ENCODE measurements at places on chromosomes 7 and 10. TPM values are rescaled to one million over a fixed set of nuclear protein-coding genes. Genes with fewer than 3 reads are reported as not detected.

CAV2 gene
- total RNA-seq: 1.8 TPM

EIF5AL1 gene
- 0.26 TPM for total RNA-seq

CNTNAP2 gene
- total RNA-seq: 0.08 TPM

ZNF239 gene
- 0.35 TPM for total RNA-seq

DPP6 gene
- total RNA-seq: not detected

ABCA13 gene
- total RNA-seq: 0.03 TPM

PPP1R3C gene
- total RNA-seq: 0.16 TPM

SPAM1 gene
- not detected for total RNA-seq

PRKG1 gene
- total RNA-seq: not detected

HOXA3 gene
- total RNA-seq: 0.08 TPM

- H3K4me3 ChIP-seq: no peak overlapping the region
- H3K36me3 ChIP-seq: no peaks in the 10 kb centered on the region
- H3K4me1 ChIP-seq: peaks cover 5% of the 10 kb centered on the region
- no peak overlapping the region for H3K27ac ChIP-seq
- no peak for DNase-seq
Observed at GRCh38 chr10:69759641-69760040, 42.1 kb upstream of the COL13A1 start.

GRCh38 chr10:34739915-34740314, 75.2 kb downstream of the PARD3 start:
- no peak overlapping the region for H3K27ac ChIP-seq
- H3K4me3 ChIP-seq: no peak overlapping the region

DNA sequence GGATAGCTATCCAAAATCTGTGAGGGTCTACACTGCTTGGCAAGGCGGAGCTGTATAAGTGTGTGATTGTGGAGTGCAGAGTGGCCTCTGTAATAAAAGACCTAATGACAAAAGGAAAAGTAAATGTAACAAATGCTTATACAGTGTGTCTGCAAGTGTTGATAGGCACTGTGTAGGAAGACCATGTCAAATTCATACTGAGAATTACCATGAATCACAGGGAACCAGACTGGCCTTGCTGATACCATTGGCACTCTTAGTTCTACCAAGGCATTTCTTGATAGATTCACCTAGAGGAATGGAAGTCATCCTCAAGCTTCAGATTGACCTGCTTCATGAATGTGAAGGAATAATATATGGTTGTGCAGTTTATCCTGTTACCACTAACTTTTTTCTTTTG, 58.8 kb downstream of the CYCS start:
- no peaks in the 10 kb centered on the region for H3K4me1 ChIP-seq
- no peak for DNase-seq
- H3K36me3 ChIP-seq: no peaks in the 10 kb centered on the region
- H3K27ac ChIP-seq: no peak overlapping the region
- no peaks in the 10 kb centered on the region for H3K27me3 ChIP-seq
- H3K4me3 ChIP-seq: no peak overlapping the region

- H3K36me3 ChIP-seq: no peaks in the 10 kb centered on the region
- H3K27me3 ChIP-seq: no peaks in the 10 kb centered on the region
- H3K4me1 ChIP-seq: peaks cover 21% of the 10 kb centered on the region
- no peak for DNase-seq
- no peak overlapping the region for H3K27ac ChIP-seq
Observed at GRCh38 chr10:62457196-62457595, 83.0 kb downstream of the ZNF365 start.

- no peaks in the 10 kb centered on the region for H3K4me1 ChIP-seq
- DNase-seq: no peak
- 0 out of 2 replicates have a peak, but pooled peaks cover 7% of the 10 kb centered on the region for H3K27me3 ChIP-seq
- H3K4me3 ChIP-seq: no peak overlapping the region
Observed at GRCh38 chr7:28318101-28318762, 94.1 kb upstream of the CREB5 start.

GRCh38 chr10:35579116-35579515, 26.0 kb upstream of the GJD4 start:
- H3K36me3 ChIP-seq: no peaks in the 10 kb centered on the region
- H3K27ac ChIP-seq: no peak overlapping the region
- H3K27me3 ChIP-seq: no peaks in the 10 kb centered on the region

DNA sequence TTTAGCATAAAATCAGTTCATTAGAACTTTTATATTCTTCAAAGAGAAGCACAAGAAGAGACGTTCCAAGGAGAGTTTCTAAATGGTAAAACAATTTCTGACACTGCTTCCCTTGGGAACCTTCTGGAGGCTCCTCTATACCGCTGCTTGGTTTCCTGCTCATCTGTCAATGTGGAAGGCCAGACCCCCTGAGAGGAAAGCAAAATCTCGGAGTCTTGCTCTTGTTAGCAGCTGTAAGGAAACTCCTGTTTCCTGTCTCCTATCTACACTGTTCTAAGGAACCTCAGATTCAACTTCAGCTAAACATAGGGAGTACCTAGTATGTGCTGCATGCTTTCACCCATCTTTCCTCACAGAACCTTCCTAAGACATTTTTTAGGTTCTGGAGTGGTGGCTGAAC, 322.2 kb downstream of the BMPER start:
- no peaks in the 10 kb centered on the region for H3K27me3 ChIP-seq
- no peak overlapping the region for H3K4me3 ChIP-seq
- no peak for DNase-seq
- H3K4me1 ChIP-seq: no peaks in the 10 kb centered on the region
- H3K36me3 ChIP-seq: no peaks in the 10 kb centered on the region
- no peak overlapping the region for H3K27ac ChIP-seq

DNA sequence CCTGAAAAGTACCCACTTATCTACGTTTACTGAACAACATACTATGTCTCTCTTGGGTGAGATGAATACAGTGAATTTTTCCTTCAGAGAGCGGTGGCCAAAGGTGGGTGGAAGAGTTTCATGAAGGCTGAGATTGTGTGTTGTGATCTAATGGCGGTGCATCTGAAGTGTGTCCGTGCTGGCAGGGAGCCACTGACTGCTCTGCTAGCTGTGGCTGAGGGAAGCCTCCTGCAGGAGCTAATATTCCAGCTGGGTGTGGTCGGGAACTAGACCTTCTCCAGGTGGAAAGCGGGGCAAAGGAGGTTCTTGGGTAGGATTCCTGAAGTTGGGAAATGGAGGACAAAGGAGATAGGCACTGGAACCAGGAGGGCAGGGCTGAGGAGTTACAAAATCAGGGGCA, 69.2 kb upstream of the GRB10 start:
- H3K4me3 ChIP-seq: no peak overlapping the region
- peaks cover 2% of the 10 kb centered on the region for H3K27me3 ChIP-seq

- H3K4me3 ChIP-seq: no peak overlapping the region
- no peaks in the 10 kb centered on the region for H3K27me3 ChIP-seq
- no peak overlapping the region for H3K27ac ChIP-seq
- DNase-seq: no peak
Observed at GRCh38 chr7:26179826-26180497, 20.6 kb downstream of the HNRNPA2B1 start.

DNA sequence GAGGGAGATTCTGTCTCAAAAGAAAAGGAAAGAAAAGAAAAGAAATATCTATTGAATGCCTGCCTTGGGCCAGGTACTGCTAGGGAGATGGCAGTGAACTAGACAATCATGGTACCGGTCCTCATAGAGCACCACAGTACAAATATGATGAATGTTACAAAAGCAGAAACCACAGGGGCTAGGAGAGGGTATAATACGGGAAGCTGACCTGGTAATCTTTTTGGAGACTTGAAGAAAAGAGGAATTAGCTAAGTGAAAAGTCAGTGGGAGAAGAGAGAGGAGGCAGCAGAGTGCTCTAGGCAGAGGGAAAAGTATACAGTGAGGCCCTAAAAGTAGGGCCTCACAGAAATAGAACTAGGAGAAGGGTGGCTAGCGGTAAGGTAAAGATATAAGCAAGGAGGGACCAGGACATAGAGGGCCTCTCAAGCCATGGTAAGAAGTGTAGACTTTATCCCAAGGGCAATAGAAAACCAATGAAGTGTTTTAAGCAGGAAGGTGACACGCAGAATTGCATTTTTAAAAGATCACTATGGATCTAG, 42.8 kb upstream of the WNT8B start:
- no peak overlapping the region for H3K27ac ChIP-seq
- no peaks in the 10 kb centered on the region for H3K27me3 ChIP-seq
- H3K36me3 ChIP-seq: no peaks in the 10 kb centered on the region
- H3K4me1 ChIP-seq: no peaks in the 10 kb centered on the region
- DNase-seq: no peak

- peaks cover 12% of the 10 kb centered on the region for H3K4me1 ChIP-seq
- H3K27me3 ChIP-seq: no peaks in the 10 kb centered on the region
- no peak overlapping the region for H3K4me3 ChIP-seq
- DNase-seq: no peak
- no peaks in the 10 kb centered on the region for H3K36me3 ChIP-seq
- peak overlapping the region; percentile 62 for H3K27ac ChIP-seq
Observed at GRCh38 chr10:17668435-17669184, 24.7 kb downstream of the STAM start.

DNA sequence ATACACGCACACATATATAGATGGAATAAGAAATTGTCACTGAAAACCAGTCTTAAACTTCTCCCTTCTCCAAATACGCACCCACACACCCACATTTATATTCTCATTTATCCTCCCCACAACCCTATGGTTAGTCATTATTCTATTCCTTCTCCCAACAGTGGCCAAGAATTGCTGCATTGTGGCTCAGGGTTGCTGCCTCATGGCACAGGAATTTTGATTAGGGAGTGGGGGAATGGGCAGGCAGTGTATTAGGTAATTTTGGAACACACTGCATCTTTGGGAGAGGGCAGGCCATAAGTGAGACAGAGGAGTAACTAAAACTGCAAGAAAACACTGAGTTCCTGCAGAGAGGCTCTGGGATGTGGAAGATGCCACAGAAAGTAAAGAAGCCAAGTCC, 35.7 kb downstream of the NAPEPLD start:
- H3K4me1 ChIP-seq: no peaks in the 10 kb centered on the region
- H3K27me3 ChIP-seq: no peaks in the 10 kb centered on the region
- no peak for DNase-seq
- H3K36me3 ChIP-seq: no peaks in the 10 kb centered on the region
- no peak overlapping the region for H3K27ac ChIP-seq
- H3K4me3 ChIP-seq: no peak overlapping the region

- no peaks in the 10 kb centered on the region for H3K27me3 ChIP-seq
Observed at GRCh38 chr10:114642729-114643128, 15.3 kb downstream of the ABLIM1 start.

- DNase-seq: no peak
- H3K27ac ChIP-seq: no peak overlapping the region
- no peaks in the 10 kb centered on the region for H3K36me3 ChIP-seq
- H3K4me1 ChIP-seq: no peaks in the 10 kb centered on the region
Observed at GRCh38 chr10:51086710-51087109, 12.4 kb downstream of the PRKG1 start.

GRCh38 chr10:68759967-68760366, 38.9 kb downstream of the CCAR1 start:
- no peak overlapping the region for H3K4me3 ChIP-seq
- peaks cover 6% of the 10 kb centered on the region for H3K36me3 ChIP-seq
- no peaks in the 10 kb centered on the region for H3K4me1 ChIP-seq

- no peaks in the 10 kb centered on the region for H3K27me3 ChIP-seq
- peaks cover 2% of the 10 kb centered on the region for H3K36me3 ChIP-seq
- H3K27ac ChIP-seq: no peak overlapping the region
- peaks cover 3% of the 10 kb centered on the region for H3K4me1 ChIP-seq
- DNase-seq: no peak
Observed at GRCh38 chr10:70191972-70192305, 21.6 kb upstream of the SAR1A start.

DNA sequence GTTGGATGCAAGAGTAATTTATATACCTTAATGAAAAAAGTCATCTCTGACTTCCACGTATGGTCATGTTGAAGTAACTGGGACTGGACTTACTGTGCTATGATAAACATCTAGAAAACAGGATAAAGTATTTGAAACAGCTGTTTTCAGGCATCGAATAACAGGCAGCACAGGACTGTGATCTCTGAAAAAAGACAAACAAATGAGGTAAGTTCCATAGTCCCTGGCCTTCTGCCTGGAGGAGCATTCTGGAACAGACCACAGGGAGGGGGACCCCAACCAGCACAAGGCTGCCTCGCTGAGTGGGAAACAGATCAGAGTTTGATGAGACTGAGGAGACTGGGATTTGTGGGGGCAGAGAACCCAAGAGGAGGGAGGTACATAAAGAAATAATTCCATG, 89.1 kb upstream of the HABP2 start:
- no peak for DNase-seq
- no peaks in the 10 kb centered on the region for H3K4me1 ChIP-seq
- H3K4me3 ChIP-seq: no peak overlapping the region

- no peak for DNase-seq
- H3K27me3 ChIP-seq: no peaks in the 10 kb centered on the region
- no peaks in the 10 kb centered on the region for H3K36me3 ChIP-seq
- H3K4me3 ChIP-seq: no peak overlapping the region
Observed at GRCh38 chr10:67670401-67670800, 25.6 kb downstream of the CTNNA3 start.

GRCh38 chr7:80187279-80187678, 52.6 kb downstream of the GNAI1 start:
- H3K27ac ChIP-seq: no peak overlapping the region
- DNase-seq: no peak
- no peaks in the 10 kb centered on the region for H3K4me1 ChIP-seq
- H3K36me3 ChIP-seq: no peaks in the 10 kb centered on the region

- peak overlapping the region; percentile 91 for H3K27ac ChIP-seq
- H3K4me1 ChIP-seq: peaks cover 30% of the 10 kb centered on the region
- no peak overlapping the region for H3K4me3 ChIP-seq
- no peaks in the 10 kb centered on the region for H3K36me3 ChIP-seq
- DNase-seq: peak; percentile 93
Observed at GRCh38 chr10:21888959-21889358, 114.6 kb downstream of the DNAJC1 start.

GRCh38 chr7:4195660-4196059, 486.4 kb upstream of the FOXK1 start:
- no peak for DNase-seq
- H3K4me3 ChIP-seq: no peak overlapping the region
- H3K4me1 ChIP-seq: no peaks in the 10 kb centered on the region
- H3K36me3 ChIP-seq: no peaks in the 10 kb centered on the region
- no peaks in the 10 kb centered on the region for H3K27me3 ChIP-seq

DNA sequence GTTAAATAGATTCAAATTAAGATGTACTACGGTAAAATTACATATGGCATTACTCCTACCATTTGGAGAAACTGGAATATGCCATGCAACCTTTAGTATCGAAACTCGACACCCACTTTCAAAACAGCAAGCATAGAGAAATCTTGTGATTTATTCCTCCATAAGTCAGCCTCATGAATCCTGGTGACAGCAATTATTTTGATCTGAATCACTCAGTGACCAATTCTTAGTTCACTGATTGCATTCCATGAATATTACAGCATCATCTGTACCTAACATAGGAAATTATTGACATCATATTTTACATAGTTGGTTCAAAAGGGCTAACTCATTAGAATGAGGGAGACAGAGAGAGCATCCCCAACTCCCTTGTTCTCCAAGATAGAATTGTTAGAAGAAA, 89.6 kb downstream of the CACNB2 start:
- no peaks in the 10 kb centered on the region for H3K36me3 ChIP-seq
- no peak for DNase-seq
- no peaks in the 10 kb centered on the region for H3K4me1 ChIP-seq
- H3K27me3 ChIP-seq: no peaks in the 10 kb centered on the region
- H3K27ac ChIP-seq: no peak overlapping the region
- no peak overlapping the region for H3K4me3 ChIP-seq

- DNase-seq: no peak
- no peaks in the 10 kb centered on the region for H3K27me3 ChIP-seq
- no peak overlapping the region for H3K4me3 ChIP-seq
- no peak overlapping the region for H3K27ac ChIP-seq
Observed at GRCh38 chr7:15291699-15292098, 270.1 kb downstream of the AGMO start.

- DNase-seq: no peak
- no peaks in the 10 kb centered on the region for H3K27me3 ChIP-seq
- H3K27ac ChIP-seq: no peak overlapping the region
- no peak overlapping the region for H3K4me3 ChIP-seq
- H3K4me1 ChIP-seq: no peaks in the 10 kb centered on the region
- H3K36me3 ChIP-seq: no peaks in the 10 kb centered on the region
Observed at GRCh38 chr7:158585721-158586498, 1.7 kb downstream of the PTPRN2 start.

All from GM12878 (cell line).